ENCODE measurements at places on chromosomes 3 and 15.

DNA sequence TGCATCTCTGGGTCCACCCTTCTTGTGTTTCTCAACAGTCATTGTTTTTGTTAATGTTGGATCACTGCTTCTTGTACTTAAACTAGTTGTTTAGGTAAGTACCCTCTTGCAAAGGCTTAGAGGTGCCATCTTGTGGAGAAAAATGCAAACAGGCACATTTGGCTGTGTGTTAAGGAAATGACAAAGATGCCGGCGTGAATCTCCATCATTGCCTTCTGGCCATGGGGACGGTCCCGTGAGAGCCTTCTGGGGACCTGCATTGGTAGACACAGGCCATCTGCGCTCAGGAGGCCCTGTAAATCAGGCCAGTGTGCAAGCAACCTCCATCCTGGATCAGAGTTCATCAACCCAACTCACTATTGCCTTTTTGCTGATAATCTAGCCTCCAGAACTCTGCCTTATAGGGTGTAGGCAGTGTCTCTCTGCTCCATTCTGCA, 158.6 kb upstream of the NR2E3 start:
- peak; percentile 92 for DNase-seq

DNA sequence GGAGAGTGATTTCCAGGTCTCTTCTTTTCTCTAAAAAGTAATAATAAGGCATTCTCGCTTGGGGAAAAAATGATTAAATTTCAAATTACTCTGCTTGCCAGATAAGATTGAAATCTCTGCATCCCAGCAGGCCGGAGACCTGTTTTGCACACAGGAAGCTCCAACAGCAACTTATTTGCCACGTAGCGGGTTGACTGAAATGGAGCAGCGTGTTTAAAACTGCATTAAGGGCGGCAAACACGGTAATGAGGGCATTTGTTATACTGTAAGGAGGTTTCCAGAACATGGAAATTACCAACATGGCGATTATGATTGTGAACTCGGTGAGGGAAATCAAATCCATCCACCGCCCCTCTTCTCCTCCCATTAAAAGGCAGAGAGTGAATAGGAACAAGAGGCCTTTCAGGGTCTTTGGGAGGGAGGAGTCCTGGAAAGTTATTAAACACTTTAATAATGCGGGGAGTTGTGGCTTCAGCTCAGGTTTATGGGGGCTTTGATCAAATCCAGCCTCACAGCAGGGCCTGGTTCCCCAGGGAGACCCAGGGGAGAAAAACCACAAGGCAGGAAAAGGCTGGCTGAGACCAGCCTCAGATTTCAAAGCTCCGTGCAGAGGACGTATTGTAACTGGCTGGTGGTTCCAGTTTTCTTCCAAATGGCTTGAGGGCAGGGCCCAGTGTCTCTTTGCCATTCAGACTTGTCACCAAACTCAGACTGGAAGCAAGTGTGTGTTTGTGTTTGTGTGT, 242.3 kb downstream of the TLE3 start:
- peak; percentile 63 for DNase-seq

GRCh38 chr3:3065876-3066275, 44.3 kb downstream of the IL5RA start:
- DNase-seq = no peak

- peak; percentile 87 for DNase-seq
Measured at GRCh38 chr15:48963524-48964113, at the start of gene SHC4. SHC4 (minus strand) TSS chr15:48963919; CDS start chr15:48963015, 904 bp downstream.

- no peak for DNase-seq
Measured at GRCh38 chr3:190597291-190597690, 83.4 kb downstream of the IL1RAP start.

GRCh38 chr15:71396536-71397125, 281.4 kb downstream of the THSD4 start:
- no peak for DNase-seq

- no peak for DNase-seq
Measured at GRCh38 chr3:190096345-190096744, 24.4 kb downstream of the P3H2 start.

DNA sequence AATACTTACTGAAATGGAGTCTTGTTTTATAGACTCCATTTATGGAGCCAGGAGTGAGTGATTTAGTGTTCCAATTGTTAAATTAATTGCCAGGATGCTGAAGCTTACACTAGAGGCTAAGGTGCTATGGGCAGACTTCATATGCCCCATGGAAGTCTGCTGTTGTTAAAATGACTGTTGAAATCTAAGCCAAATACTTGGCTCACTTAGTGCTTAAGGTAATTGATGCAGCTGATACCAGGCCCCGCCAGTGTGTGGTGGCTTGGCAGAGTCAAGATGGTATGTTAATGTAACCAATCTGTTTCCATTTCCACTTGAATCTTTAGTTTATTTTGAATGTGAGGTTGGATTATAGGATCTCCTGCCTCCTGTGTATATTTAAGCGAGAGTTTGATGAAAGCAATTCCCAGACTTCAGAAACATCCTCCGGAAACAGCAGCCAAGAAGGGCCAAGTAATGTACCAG, 187.1 kb downstream of the ITPR1 start:
- DNase-seq = peak; percentile 63

GRCh38 chr3:25385807-25386460, 42.1 kb upstream of the RARB start:
- no peak for DNase-seq

GRCh38 chr3:80000022-80000421, 232.2 kb upstream of the ROBO1 start:
- DNase-seq = no peak

GRCh38 chr15:98727115-98728040, 79.0 kb downstream of the IGF1R start:
- DNase-seq = peak; percentile 98

DNA sequence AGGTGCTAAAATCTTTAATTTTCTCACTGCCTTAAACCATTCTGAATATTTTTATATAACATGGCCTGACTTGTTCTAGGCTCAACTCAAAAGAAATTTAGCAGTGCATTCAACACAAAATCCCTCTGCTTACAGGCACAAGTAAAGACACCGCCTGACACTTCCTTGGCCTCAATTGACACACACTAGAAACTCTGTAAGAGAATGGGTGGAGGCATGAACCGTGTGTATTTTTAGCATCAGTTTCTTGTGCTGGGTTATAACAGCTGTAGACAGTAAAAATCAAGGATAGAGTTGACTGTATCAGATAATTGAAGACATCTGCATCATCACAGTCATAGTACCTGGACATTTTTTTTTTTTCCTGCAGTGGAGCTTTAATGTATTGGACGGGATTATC, 54.3 kb downstream of the SLC9A9 start:
- peak; percentile 32 for DNase-seq

- no peak for DNase-seq
Measured at GRCh38 chr3:68706096-68706495, 226.3 kb downstream of the TAFA4 start.

DNA sequence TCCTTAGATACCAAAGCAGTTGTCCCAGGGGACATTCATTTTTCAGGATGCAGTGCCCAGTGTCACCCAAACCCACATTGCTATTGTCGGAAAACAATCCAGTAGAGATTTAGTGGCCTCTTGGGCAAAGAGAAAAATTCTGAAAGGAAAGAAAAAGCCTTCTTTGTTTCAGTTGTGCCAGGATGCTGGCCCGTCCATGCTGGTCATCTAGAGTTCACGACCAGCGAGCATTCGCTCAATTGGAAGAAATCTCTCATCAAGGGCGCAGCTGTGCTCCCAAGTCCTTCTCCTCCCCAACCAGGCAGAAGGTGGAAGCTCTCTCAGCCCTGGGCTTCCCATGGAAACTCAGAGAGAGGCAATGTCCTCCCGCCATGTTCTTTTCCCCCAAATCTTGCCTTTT, 123.7 kb downstream of the MTHFS start:
- DNase-seq = no peak

GRCh38 chr3:134287512-134287911, 36.9 kb upstream of the RYK start:
- no peak for DNase-seq

- no peak for DNase-seq
Measured at GRCh38 chr3:95627697-95628096, 1186.7 kb upstream of the EPHA6 start.

GRCh38 chr3:184354121-184354728, 7.2 kb downstream of the CLCN2 start:
- peak; percentile 68 for DNase-seq

DNA sequence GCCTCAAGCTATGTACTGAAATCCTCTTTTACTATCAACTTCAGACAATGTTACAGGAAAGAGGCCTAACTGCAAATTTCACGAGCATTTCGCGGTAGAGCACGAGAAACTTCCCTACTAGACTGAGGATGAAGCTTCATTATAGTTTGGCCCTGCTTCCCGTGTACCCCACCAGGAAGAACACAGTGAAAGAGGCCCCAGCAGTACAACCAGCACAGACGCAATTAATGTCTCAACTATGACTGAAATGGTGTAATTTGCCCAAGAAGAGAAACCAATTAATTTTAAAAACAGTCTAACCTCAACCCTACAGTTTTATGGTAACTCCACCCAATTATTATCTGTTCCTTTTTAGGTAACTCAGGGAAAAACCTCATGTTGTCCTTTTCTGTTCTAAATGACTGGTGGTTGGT, 12.1 kb downstream of the CHSY1 start:
- no peak for DNase-seq

DNA sequence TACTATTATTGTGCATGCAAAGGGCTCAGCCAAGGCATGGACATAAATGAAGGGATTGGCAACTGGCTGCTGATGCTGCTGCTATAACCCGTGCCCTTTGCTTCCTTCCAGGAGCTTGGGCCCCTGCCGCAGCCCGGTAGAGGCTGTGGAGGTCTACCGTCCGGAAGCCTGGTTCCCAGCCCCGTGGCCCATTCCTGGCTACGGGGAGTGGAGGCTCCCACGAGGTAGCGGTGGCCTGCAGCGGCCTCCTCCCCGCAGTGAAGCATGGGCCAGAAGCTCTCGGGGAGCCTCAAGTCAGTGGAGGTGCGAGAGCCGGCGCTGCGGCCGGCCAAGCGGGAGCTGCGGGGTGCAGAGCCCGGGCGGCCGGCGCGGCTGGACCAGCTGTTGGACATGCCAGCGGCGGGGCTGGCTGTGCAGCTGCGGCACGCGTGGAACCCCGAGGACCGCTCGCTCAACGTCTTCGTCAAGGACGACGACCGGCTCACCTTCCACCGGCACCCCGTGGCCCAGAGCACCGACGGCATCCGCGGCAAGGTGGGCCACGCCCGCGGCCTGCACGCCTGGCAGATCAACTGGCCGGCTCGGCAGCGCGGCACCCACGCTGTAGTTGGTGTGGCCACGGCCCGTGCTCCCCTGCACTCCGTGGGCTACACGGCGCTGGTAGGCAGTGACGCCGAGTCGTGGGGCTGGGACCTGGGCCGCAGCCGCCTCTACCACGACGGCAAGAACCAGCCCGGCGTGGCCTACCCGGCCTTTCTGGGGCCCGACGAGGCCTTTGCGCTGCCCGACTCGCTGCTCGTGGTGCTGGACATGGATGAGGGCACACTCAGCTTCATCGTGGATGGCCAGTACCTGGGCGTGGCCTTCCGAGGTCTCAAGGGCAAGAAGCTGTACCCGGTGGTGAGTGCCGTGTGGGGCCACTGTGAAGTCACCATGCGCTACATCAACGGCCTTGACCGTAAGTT, 15.0 kb downstream of the SPSB4 start:
- DNase-seq = no peak

DNA sequence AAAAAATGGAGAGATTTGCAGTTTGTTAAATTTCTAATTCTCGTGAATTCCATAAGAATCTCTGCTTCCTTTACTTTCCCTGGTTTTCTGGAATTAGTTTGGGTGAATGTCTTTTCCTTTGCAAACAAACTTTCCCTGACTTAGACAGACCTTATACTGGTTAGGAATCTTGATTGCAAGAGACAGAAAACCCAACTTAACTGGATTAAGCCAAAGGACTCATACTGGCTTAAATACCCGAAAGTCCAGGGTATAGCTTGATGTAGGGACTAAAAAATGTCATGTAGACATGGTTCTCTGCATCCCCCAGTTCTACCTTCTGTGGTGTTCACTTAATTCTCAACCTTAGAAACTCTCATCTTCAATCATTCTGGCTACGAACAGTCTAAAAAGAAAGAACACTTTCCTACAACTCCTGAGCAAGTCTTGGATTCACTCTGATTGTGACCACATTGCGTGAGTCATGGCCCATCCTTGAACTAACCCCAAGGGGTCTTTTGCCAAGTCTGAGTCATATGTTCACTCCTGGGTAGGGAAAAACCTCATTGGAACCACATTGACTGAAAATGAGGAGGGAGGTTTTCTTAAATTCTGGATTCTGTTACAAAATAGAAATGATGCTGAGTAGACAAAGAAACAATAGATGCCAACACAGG, 136.0 kb upstream of the DAZL start:
- DNase-seq = peak; percentile 63

DNA sequence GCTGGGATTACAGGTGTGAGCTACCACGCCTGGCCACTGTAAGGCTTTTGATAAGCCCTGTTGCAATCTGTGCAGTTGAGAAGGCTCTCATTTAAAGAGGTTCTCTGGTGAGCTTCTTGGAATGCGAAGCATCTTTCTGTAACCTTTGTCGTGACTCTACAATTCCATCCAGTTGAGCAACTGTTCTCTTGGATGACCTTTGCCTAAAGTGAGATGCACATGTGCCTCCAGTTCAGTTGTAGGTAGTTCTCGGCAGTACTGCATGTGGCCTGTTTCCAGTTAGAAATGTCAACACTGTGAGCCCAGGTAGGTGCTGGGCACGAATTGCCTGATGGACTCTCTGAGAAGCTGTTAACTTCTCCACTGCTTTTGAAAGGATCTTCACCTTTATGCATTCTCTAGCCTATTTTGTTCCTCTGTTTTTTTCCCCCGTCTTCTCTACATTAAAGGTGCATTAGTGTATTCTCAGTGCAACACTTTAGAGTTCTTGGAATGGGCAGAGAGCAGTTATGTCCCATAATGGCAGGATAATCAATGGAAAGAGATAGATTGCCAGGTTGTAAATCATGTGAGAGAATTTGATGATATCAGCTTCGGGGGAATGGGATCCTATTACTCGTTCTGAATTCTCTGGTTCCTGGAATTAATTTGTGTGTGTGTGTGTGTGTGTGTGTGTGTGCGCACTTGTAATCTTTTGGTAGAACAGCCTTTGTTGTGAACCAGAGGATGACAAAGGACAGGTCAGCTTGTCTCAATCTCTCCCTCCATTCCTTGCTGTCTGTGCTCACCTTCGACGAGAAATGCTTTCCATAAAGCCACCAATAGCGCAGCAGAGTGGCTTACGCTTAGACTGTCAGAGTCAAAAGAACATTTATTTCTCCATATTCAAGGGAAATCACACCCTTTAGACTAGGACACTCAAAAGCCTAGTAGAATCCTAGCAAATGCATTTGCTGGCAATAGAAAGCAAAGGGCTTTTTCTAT, 51.1 kb downstream of the PTPRG start:
- DNase-seq = peak; percentile 22

DNA sequence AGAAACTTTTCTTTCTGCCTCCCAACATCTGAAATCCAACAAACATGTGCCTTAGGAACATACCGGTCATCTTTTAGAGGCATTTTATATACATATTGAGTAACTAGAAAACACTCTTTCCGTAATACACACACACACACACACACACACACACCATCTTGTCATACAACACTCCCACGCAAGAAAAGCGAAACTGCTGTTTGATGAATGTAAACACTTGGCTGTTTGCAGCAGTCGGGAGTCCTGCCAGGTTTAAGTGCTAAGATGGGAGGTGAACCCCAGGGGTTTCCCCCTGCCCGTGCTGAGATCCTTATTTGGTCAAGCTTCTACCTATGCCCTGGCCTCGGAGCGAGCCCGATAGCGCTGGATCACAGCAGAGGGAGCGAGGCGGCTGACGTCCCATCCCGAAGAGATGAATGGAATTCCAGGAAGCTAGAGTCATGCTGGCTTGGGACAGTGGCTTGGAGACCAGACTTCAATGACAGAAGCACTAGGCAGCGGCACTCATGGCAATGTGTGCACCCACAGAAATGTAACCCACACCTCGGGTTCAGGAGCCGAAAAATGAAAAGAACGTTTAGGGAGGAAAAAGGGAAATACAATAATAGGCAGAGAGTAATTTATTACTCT, 1.3 kb upstream of the THBS1 start:
- peak; percentile 88 for DNase-seq

- DNase-seq = peak; percentile 20
Measured at GRCh38 chr3:23036728-23037127, 166.4 kb upstream of the UBE2E2 start.

Measured in adipocyte (in vitro differentiated cells).